ENCODE measurements at places on chromosomes 5 and 9. TPM values are rescaled to one million over a fixed set of nuclear protein-coding genes. Genes with fewer than 3 reads are reported as not detected.
A peak's percentile ranks its signal among the peaks of the same experiment; 100 is the strongest.

GRCh38 chr9:91154686-91155085 is 207.0 kb downstream of the AUH start:
- no peak for DNase-seq
- H3K27ac ChIP-seq: no peak overlapping the region
- H3K4me3 ChIP-seq: no peak overlapping the region
- no peaks in the 10 kb centered on the region for H3K4me1 ChIP-seq
- no peaks in the 10 kb centered on the region for H3K36me3 ChIP-seq

DNA sequence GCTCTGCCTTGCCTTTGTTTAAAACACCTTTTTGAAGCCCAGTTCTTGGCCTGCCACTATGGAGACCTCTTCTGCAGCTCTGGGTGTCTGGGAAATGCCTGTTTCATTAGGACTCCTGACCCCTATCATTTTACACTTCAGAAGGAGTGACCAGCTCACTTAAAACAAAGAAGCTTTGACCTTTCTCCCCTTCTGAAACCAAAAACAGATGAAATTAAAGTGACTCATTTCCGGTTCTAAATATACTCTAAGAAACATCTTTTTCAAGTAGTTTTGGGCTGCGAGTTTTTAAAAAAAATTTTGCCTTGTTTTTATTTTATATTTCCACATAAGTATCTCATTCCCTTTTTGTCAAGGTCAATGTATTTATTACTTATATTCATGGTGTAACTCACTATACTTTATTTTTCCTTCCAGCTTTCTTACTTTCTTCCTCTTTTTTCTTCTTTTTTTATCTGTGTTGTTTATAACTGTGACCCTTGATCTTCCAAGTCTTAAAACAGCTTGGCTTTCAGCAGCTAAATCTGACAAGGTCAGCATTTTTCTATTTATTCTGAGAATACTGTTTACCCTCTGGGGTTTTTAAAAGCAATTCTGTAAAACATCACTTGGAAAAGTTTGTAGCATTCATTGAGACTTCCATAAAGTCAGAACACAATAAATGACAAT is 672.9 kb downstream of the NR2F1-AS1 start:
- H3K4me3 ChIP-seq: no peak overlapping the region
- H3K27ac ChIP-seq: peak overlapping the region; percentile 0
- H3K27me3 ChIP-seq: no peaks in the 10 kb centered on the region
- no peaks in the 10 kb centered on the region for H3K36me3 ChIP-seq

GRCh38 chr9:85420750-85421149 is 321.0 kb downstream of the AGTPBP1 start:
- no peak overlapping the region for H3K4me3 ChIP-seq
- no peaks in the 10 kb centered on the region for H3K36me3 ChIP-seq
- peaks cover 5% of the 10 kb centered on the region for H3K4me1 ChIP-seq
- DNase-seq: peak; percentile 16

- peaks cover 6% of the 10 kb centered on the region for H3K27me3 ChIP-seq
- DNase-seq: peak; percentile 61
- no peaks in the 10 kb centered on the region for H3K4me1 ChIP-seq
- H3K36me3 ChIP-seq: no peaks in the 10 kb centered on the region
- no peak overlapping the region for H3K4me3 ChIP-seq
Measured at GRCh38 chr5:127313847-127314473, 23.4 kb downstream of the MEGF10 start.

DNA sequence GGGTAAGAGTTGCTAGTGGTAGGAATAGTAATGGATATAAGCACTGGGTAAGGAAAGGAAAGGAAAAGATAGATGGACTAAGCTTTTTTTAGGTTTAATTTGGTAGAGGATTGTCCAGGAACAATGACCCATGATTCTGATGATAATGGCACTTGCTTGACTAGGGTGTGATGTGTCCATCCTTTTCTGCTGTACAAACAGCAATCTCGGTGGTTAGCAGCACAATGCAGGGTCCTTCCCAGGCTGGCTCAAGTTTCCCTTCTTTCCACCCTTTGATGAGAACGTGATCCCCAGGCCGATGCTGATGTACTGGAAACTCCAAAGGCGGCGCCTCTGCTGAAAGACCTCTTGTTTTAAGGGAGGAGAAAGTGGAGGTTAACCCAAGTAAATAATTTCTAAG is 105.3 kb downstream of the TMEM167A start:
- no peaks in the 10 kb centered on the region for H3K36me3 ChIP-seq
- no peak overlapping the region for H3K4me3 ChIP-seq
- no peaks in the 10 kb centered on the region for H3K27me3 ChIP-seq
- no peaks in the 10 kb centered on the region for H3K4me1 ChIP-seq

DNA sequence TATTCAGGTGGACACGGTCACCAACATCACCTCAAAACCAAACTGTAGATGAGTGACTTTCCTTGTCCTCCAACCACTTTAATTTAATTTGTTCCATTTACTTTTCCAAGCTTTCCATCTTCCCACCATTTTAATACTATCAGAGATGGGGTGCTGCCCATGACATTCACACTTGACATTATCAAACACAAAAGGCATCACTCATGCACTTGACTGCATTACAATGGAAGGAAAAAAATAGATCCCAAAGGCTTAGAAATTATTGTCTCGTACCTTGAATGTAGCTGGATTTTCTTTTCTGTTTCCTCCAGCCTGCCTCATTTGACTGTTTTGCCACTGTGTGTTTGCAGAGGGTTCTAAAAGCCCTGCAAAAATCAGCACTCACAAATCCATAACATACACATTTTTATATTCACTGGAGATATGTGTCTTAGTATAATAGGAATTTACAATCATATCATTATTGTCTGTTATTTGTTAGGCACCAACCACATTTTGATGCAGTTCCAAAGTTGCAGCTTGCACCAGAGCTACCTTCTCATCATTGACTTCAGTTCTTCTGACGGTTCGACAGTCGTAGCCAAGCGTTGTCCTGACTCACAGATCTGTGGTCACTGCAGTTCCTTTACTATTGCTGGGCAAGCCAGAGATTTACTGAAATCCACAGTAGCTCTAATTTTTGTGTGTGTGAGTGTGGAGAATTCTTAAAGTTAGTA is 712.3 kb upstream of the WWC1 start:
- H3K27me3 ChIP-seq: peaks cover 35% of the 10 kb centered on the region
- no peak overlapping the region for H3K4me3 ChIP-seq

- H3K4me3 ChIP-seq: no peak overlapping the region
- H3K4me1 ChIP-seq: peaks cover 36% of the 10 kb centered on the region
- no peaks in the 10 kb centered on the region for H3K27me3 ChIP-seq
- no peak for DNase-seq
- no peaks in the 10 kb centered on the region for H3K36me3 ChIP-seq
Measured at GRCh38 chr5:67047160-67047559, 149.4 kb downstream of the CD180 start.

- no peaks in the 10 kb centered on the region for H3K36me3 ChIP-seq
- no peaks in the 10 kb centered on the region for H3K27me3 ChIP-seq
- H3K4me1 ChIP-seq: peaks cover 15% of the 10 kb centered on the region
- H3K4me3 ChIP-seq: no peak overlapping the region
- DNase-seq: no peak
- H3K27ac ChIP-seq: no peak overlapping the region
Measured at GRCh38 chr9:86804011-86804410, 143.3 kb downstream of the GAS1 start.

The PCDHAC2 gene
- total RNA-seq: 6.8 TPM

The PIP5K1B gene
- total RNA-seq: 10.2 TPM

The FOXE1 gene
- 0.88 TPM for total RNA-seq
